ENCODE measurements at places on chromosomes 12 and 14.

GRCh38 chr12:55074806-55075205 lies 51.4 kb upstream of the OR9K2 start:
- no peak for DNase-seq

GRCh38 chr12:54337280-54337842 lies 12.4 kb downstream of the COPZ1 start:
- no peak for DNase-seq

GRCh38 chr14:20215196-20215595 lies 8.3 kb upstream of the OR11H6 start:
- DNase-seq, result no peak

DNA sequence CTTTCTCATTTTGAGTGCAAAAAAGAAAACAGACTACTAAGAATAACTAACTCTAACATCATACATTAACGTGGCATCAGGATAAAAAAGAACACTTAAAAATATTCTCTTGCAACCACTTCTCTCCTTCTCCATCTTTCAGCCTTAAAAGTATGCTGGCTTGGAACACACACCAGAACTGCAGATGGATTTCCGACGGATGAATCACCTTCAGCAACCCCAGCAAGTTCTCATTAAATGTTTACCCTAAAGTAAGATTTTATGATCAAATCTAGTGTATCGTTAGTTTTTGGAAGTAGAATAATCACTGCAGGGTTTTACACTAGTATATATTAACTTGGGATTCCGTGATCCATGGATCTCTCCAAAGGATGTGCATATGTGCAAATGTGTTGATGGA lies 1.2 kb downstream of the NEK9 start:
- no peak for DNase-seq

GRCh38 chr12:123231931-123232330 lies 1.0 kb downstream of the MPHOSPH9 start:
- no peak for DNase-seq

DNA sequence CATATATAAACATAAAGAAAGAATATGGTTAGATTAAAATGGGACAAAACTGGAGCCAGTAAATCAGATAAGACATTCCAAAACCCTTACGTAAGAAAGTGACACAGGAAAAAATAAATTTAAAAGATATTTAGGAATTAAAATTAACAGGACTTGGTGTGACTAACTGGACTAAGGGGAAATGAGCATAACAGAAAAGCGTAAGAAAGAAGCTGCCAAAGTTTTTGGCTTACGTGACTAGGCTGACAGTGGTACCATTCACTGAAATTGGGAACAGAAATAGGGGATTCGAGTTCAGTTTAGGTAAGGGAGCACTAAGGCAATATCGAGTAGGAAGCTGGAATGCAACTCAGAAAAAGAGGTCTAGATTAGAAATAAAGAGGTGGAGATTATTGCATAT lies 7.8 kb downstream of the CDK17 start:
- no peak for DNase-seq

Data from cortex of kidney (tissue), 1 donor.